ENCODE measurements at places on chromosomes 6 and 20.

- no peak for DNase-seq
Measured at GRCh38 chr6:84774985-84775284, 10.5 kb upstream of the TBX18 start.

- DNase-seq, result no peak
Measured at GRCh38 chr6:121237859-121238258, 96.4 kb downstream of the TBC1D32 start.

- DNase-seq, result no peak
Measured at GRCh38 chr6:125854355-125854754, 63.6 kb downstream of the NCOA7 start.

DNA sequence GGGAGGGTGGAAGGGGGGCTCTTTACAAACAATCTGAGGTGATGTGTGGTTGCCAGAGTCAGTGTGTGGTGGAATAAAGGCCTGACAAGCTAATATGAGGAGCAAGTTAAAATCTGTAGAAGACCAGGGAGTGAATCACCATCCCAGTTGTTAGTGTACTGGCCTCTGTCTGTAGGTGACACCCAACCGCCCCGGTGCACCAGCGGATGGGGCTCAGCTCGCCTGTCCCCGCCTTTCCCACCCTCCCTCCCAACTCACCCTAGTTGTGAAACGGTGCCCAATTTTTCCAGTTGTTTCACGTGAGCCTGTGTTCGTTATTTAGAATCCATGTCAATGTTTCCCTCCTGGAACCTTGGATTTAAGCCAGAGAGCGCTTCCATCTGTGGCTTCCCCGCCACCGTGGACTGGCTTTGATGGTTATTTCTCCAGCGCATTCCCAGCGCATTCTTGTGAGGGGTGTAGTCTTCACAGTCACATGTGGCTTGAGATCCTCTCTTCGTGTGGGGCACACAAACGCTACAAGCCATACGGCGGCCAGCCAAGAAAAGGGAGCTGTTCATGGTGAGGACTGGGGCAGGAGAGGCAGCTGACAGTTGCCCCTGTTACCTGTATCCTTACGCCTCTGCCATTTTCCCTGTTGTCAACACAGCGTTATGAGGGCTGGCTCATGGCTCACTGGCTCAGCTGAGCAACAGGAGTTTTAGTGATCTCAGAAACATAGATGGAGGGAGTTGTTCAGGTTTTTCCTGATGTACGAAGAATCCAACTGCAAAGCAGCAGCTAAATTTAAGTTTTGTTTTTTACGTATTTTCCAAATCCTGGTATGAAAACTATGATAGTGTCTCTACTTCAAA is 137.6 kb downstream of the ZDHHC14 start:
- DNase-seq, result no peak

- no peak for DNase-seq
Measured at GRCh38 chr20:13898012-13898612, 92.3 kb downstream of the SEL1L2 start.

- DNase-seq, result no peak
Measured at GRCh38 chr6:56289721-56290120, 42.3 kb upstream of the COL21A1 start.

DNA sequence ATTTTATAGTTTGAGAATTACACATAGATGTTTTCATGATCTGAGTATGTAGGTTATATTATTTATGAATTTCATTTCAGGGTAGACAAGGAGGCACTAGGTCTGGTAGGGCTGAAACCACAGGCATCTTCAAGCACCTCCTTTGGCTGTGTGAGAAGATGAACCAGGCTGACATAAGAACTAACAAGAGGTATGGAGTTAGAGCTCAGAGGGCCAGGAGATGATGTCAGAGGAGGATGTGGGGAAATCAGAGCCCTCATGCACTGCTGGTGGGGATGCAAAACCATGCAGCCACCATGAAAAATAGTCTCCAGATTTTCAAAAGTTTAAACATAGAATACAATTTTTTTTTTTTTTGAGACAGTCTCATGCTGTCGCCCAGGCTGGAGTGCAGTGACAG is 13.6 kb upstream of the RIPOR3 start:
- DNase-seq, result no peak

GRCh38 chr6:10576226-10576625 is 55.1 kb downstream of the GCNT2 start:
- DNase-seq, result no peak

DNA sequence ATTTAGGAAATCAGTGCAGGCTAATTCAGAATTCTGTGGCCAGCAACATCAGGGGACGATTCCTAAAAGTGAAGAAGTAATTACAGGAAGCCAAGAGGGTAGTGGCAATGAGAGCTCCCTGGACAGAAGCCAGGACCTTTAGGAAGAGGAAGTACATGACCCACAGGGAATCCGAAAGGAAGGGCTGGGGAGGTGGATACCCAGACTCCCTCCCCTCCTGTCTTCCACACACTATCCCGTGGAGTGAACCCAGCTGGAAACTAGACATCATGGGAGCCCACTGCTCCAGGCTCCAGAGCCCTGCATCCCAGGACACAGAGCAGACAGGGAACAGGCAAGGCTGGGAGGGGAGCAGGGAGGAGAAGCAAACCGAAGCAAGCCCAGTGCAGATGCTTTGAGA is 83.0 kb downstream of the SNX5 start:
- DNase-seq, result no peak

GRCh38 chr20:9949563-9949962 is 85.2 kb upstream of the ANKEF1 start:
- no peak for DNase-seq

DNA sequence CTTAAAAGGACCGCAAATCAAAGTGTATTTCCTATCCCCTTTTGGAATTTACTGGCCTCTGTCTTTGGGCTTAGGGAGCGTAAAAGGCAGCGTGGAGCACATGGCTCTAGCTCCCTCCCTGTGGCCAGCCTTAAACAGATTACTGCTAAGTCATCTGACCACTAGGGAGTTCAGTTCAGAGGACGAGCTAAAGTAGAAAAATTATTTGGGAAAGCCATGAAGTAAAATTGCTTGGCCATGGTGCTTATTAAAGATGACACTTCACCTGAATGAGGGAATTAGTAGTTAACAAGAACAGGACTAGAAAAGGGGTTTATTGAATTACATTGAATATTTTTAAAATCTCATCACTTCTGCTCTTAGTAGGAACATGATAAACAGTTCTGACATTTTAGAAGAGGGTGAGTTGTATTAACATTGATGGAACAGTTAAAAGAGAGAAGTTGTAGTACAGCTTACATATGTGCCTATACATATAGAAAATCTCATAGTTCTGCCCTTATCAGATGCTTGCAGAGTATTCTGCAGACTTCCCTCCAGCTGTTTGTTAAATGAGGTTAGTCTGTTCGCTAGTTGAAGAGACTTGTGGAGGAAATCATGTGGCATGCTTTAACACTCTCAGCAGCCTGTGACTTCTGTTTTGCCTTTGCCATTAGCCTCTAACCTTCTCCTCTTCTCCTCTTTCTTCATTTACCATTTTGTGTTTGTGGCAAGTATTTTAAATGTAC is 31.2 kb upstream of the MAPK13 start:
- no peak for DNase-seq

DNA sequence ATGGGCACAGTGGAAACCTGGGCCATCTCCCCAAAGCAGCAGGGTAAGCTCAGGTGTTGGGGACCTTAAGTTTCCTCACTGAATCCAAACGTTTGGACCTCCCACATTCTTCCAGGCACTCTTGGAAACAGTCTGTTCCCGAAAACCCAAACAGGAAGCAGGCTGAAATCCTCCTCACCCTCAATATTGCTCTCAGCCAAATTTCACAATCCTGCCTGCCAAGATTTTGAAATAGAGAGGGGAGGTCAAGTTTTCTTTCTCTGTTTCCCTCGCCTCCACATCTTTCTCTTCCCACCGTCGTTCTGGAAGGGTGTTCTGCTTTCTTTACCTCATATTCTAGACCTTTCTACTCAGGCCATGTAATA is 392.0 kb upstream of the SASH1 start:
- DNase-seq, result no peak

- no peak for DNase-seq
Measured at GRCh38 chr6:134178161-134179044, 126.0 kb upstream of the SLC2A12 start.

- DNase-seq, result no peak
Measured at GRCh38 chr6:105692613-105693215, 289.8 kb upstream of the PREP start.

DNA sequence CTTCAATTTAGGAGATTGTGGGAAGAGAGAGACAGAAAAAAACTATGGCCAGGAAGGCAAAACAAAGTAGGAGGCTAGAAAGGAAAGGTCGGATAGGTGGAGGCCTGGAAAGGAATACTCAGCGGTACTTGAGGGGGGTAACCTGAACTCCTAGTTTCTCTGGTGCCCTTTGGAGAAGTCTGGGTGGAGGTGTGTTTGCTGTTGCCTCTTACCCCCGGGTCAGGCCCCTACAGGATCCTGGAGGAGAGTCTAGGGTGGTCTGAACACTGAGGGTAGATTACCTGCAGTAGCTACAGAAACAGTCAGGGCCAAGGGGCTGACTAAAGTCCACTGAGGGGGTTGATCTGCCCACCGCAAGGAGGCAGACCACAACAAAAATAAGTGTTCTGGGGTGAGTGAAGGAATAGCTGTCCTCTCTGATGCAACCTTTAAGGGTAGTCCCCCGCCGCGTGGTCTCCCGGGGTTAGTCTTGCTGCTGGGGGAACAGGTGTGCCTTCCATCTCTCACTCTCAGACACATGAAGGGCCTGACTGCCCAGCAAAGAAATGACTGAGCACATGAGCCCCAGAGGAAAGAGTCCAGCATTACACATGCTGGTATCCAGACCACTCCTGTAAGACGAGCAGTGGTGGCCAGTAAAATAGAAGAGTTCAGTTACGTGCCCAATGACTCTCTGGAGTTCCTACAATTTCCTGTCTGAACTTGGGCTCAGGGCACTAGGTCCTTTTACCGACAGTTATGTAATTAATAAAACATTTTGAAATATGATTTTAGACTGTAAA is 59.5 kb downstream of the MTHFD1L start:
- DNase-seq, result no peak

- DNase-seq, result no peak
Measured at GRCh38 chr20:5595744-5596143, 154.5 kb upstream of the SHLD1 start.

- no peak for DNase-seq
Measured at GRCh38 chr20:51034476-51034875, 11.6 kb upstream of the KCNG1 start.

DNA sequence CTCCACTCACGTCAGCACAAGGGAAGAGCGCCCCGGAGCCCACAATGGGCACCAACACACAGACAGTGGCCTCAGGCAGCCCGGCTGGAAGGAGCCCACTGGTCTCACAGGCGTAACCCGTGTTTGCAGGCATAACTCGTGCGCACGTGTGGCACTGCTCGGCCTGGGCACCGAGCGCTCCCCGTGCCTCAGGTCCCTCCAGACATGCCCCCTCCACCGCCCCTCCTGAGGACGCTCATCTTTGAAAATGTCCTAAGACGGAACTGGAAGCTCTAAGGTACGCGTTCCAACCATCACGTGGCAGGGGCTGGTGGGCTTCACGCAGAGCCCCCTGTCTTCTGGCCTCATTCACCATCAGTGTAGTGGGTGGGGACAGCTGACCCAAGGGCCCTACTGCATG is 44.6 kb downstream of the SSR1 start:
- DNase-seq, result no peak

DNA sequence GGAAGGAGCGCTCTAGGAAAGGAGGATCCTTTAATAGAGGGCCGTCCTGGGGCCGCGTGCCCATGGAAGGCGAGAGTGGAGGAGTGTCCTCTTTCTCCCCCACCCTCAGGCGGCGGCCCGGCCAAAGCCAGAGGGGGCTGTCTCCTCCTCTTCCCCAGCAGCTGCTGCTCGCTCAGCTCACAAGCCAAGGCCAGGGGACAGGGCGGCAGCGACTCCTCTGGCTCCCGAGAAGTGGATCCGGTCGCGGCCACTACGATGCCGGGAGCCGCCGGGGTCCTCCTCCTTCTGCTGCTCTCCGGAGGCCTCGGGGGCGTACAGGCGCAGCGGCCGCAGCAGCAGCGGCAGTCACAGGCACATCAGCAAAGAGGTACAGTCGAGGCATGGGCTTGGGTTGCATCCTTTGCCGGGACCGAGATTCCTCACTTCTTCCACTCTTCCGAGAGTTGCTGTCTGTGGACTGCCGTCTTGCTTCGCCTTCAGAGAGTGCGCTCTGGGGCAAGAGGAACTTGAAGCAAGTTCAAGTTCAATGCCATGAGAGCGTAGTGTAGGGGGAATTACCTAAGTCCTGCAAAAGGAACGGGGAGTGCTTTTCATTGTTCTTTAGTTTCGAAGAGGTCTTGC is at the start of gene LAMA2:
Gene LAMA2 (plus strand): TSS at position 148 of the 621 bp plus-strand sequence. CDS start 108 bp downstream, at position 256.
- DNase-seq, result no peak
